ENCODE measurements at places on chromosomes 5 and 9. TPM values are rescaled to one million over a fixed set of nuclear protein-coding genes. Genes with fewer than 3 reads are reported as not detected.

DNA sequence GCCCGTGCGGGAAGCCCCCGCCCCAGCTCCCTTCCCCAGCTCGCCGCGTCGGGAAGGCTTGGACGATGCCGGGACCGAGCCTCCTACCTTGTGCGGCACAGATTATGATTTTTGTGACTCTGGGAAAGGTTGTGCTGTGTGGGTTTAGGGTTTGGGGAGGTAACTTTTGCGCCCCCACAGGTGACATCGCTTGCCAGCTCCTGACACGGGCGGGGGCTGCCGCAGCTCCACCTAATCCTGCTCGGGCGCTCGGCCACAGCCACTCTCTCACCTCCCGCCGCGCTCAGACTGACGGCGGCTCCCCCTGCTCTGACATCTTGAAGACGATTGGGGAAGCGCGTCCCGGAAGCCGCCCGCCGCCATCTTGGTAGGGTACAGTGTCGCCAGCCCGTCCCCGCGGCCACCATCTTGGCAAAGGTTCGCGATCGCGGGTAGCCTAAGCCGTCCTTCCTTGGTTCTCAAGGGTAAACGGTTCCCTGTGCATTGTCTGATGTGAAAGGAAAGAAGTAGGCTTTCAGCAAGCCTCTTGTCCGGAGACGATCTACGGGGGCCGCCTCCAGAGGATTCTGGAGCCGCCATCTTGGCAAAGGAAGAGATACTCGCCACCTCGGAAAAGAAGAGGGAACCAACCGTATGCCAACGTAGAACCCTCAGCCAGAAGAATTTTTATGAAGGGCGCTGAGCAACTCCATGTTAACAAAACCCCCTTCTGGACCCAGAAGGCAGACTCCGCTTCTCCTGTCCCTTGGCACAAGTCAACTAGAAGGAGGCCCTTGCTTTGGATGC, 1.8 kb upstream of the NR3C1 start:
- DNase-seq = peak; percentile 58
- peak overlapping the region; percentile 93 for H3K4me3 ChIP-seq
- H3K27ac ChIP-seq = peak overlapping the region; percentile 97

GRCh38 chr9:110188991-110189390, 19.0 kb downstream of the C9orf152 start:
- peak overlapping the region; percentile 32 for H3K27ac ChIP-seq
- peaks cover 16% of the 10 kb centered on the region for H3K4me1 ChIP-seq
- H3K4me3 ChIP-seq = no peak overlapping the region
- no peaks in the 10 kb centered on the region for H3K27me3 ChIP-seq
- no peaks in the 10 kb centered on the region for H3K36me3 ChIP-seq
- no peak for DNase-seq

GRCh38 chr5:154486427-154486866, 8.4 kb upstream of the HAND1 start:
- DNase-seq = no peak
- peaks cover 50% of the 10 kb centered on the region for H3K27me3 ChIP-seq

DNA sequence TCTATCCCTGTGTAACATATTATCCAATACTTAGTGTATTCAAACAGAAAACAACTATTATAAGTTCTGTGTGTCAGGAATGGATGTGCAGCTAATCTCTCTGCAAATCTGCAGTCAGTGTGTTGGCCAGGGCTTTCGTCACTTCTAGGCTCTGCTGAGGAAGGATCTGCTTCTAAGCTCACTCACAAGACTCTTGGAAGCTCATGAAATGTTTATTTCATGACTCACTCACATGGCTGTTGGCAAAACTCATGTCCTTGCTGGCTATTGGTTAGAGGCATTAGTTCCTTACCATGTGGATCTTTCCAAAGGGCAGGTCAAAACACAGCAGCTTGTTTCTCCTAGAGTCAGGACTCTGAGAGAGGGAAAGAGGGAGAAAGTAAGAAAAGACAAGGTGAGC, 367.4 kb upstream of the SMARCA2 start:
- H3K36me3 ChIP-seq = no peaks in the 10 kb centered on the region
- H3K4me1 ChIP-seq = no peaks in the 10 kb centered on the region
- H3K4me3 ChIP-seq = no peak overlapping the region
- H3K27ac ChIP-seq = no peak overlapping the region
- DNase-seq = no peak

NKD2 gene
- 1.4 TPM for total RNA-seq

Data from thoracic aorta (tissue), 2 donors.